ENCODE measurements at places on chromosomes 12 and 14.

GRCh38 chr12:32217354-32218310 is 111.0 kb downstream of the BICD1 start:
- peak; percentile 45 for DNase-seq

DNA sequence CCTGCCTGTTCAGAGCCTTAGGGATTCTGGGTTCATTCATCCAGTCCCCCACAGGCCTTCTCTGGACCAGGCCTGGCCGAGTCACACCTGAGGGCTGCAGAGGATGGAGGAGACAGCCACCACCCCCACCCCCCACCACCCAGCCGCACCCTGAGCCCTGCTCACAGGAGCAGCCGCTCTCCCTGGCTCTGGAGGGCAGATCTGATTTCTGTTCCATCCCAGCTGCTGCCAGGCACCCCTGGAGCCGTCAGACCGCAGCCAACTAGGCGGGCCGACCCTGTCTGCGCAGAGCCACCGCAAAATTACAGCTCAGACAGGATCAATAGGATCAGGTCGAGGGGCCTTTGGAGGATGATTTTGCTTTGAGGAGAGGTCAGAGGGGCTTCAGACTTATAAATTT is 154.6 kb upstream of the MYL2 start:
- no peak for DNase-seq

DNA sequence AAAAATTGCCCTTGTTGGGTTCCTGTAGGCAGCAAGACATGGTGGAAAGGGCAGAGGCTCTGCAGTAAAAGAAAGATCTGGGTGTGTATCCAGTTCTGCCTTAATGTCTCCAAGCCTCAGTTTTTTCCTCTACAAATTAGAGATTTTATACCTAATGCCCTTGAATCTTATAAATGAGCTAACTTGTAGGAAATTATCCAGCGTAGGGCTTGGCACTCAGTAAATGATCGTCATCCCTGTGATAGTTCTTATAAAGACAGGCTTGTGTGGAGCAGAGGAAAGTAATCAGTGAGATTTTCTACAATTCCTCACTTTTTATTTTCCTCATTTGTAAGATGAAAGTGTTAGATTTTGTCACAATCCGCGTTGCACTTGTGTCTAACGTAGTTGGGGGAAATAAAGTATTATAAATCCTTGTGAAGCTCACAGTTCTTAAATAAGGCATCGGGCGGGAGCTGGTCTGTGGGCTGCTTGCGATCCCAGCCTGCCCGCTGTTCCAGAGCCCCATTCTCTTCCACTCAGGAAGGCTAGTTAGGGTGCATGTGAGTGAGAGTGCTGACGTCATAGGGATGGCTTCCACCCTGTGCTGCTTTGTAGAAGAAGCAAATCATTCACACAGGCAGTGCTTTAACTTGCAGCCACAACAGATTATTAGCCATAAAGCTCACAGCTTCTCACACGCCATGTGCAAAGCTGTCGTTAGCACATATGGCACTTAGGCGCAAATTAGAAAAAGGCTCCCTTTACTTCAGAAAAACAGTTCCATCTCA is 87.6 kb downstream of the EML1 start:
- DNase-seq = no peak

GRCh38 chr14:74684434-74684833 is 28.4 kb downstream of the AREL1 start:
- no peak for DNase-seq

All from renal pelvis (tissue), 12 donors.